ENCODE measurements at places on chromosomes 2 and 18. TPM values are rescaled to one million over a fixed set of nuclear protein-coding genes. Genes with fewer than 3 reads are reported as not detected.
A peak's percentile ranks its signal among the peaks of the same experiment; 100 is the strongest.

Gene VPS4B
- total RNA-seq, result 31.5 TPM

Gene ADNP2
- 13.9 TPM for total RNA-seq

Gene LMAN2L
- total RNA-seq, result 22.9 TPM

Gene AQP4
- total RNA-seq, result not detected

- no peak for DNase-seq
Measured at GRCh38 chr2:240402566-240403272, 32.7 kb upstream of the GPC1 start.

- no peak for DNase-seq
Measured at GRCh38 chr2:169184074-169184473, 114.7 kb downstream of the DHRS9 start.

DNA sequence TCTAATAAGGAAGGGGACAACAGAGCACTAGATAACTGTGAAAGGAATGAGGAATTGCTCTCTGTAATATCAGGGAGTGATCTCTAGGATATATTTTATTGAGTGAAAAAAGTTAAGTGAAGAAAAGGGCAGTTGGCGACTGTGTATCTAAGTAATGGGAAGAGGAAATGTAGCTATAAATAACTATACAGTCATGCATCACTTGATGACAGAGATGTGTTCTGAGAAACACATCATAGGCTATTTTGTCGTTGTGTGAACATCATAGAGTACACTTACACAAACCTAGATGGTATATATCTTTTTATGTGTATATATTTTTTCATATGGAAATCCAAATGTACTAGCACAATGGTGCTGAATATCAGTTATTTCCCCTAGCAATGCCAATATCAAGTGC, 329.3 kb downstream of the TXNL1 start:
- DNase-seq, result peak; percentile 35

DNA sequence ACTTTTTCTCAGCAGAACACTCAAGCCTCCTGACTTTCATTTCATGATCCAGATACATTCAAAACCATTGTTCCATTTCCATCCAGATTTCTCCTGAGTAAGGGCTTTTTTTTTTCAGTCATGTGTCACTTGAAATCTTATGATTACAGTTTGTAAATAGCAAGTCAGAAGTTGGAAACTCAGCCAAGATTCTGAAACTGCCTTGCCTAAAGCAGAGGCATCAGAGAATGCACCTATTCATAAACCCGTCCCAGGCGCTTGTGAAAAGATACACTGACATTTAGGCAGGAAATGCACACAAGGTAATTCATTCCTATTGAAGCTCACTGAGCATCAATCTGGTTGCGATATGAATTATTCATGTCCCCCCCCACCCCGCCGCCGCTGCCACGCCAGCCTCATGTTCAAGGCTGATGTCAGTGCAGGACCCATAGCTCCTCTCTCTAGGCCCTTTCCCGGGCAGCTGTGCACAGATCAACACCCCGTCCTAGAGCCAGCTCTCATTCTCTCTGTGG, 30.4 kb upstream of the MGAT4A start:
- DNase-seq, result no peak

- no peak for DNase-seq
Measured at GRCh38 chr2:198387677-198388076, 583.3 kb downstream of the PLCL1 start.

DNA sequence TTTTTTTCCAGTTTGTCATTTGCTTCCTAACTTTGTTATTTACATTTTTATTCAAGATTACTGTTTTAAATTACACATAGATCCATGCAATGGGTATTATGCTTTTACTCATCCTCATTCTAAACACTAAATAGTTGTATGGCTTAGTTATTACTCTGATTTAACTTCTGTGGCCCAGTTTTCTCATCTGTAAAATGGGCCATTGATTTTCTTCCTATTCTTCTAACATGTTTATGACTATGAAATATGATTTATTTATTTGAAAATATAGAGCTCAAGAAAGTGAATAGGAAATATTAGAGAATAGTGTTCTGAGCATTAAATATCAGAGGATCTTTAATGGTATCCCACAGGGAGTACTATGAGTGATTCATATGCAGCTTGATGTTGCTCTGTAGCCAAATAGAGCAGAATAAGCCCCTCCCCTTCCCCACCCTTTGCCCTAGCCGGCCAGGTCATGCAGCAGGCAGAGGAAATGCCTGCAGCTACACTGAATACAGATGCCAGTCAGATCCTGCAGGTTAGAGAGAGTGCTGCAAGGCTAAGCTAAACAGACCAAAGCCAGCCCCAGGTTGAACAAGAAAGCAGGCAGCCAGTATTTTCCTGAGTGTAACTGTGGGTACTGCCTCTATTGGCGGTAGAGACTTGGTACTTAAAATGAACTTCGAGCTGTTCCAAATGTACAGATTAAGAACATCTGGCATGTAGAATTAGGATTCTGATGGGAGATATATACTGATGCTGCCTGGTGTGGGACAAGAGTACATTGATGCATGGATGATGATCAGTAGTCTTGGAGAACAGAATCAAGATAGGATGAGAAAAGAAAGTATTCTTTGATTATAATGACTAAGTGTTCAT, 11.7 kb upstream of the ACYP2 start:
- DNase-seq, result peak; percentile 54

- peak; percentile 59 for DNase-seq
Measured at GRCh38 chr2:204753841-204754240, 208.6 kb downstream of the PARD3B start.
